ENCODE measurements at places on chromosomes 3 and 15.

- peak; percentile 100 for DNase-seq
These were observed 281.0 kb upstream of the TBL1XR1 start for GRCh38 chr3:177478170-177478867.

GRCh38 chr3:73026111-73026759 is 29.6 kb downstream of the PPP4R2 start:
- no peak for DNase-seq

- DNase-seq = no peak
These were observed 229.3 kb downstream of the TAFA4 start for GRCh38 chr3:68703066-68703465.

DNA sequence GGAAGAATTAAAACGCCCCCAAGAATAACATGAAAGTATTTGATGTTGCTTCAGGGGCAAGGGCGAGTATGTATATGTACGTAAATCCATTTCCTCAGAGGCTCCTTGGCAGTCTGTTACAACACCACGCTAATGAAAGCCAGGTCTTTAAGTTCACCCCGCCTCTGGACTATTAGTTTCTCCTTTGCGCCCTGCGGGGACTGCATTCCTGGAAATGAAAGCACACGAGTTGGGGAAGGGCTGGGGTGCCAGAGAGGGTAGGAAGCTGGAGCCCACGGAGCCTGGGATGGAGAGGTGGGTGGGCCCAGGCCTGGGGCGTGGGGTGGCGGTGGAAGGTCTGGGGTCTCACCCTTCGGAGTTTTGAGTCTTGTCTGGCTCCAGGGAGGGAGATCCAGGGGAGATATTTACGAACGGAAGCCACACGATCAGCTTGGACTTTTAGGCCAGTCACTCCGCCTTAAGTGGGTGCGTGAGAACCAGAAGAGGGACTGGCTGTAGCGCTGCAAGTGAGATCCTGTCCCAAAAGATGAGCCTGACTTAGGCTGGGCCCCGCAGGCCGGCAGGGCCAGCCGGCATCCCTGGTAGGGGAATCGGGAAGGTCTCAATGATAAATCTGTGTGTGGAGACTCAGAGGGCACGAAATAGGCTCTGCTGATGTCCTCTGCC is 1.6 kb upstream of the PLCL2 start:
- no peak for DNase-seq

DNA sequence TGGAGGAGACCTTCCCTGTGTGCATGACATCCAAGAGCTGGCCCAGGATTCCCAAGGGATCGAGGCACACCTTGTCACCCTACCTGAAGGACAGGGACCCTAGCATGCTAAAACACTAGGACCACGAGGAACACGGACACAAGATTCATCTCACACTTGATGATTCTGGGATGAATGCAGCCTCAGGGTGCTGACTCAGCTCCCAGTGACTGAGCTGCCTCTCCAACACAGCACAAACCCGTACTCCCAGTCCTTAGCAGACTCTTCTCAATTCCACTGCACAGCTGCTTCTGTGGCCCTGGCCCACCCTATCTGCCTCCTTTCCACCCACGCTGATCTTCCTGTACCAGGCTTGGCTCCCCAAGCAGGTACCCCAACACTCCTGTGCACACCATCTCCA is 9.1 kb upstream of the OXTR start:
- peak; percentile 24 for DNase-seq

GRCh38 chr3:85603378-85603777 is 644.6 kb downstream of the CADM2 start:
- DNase-seq = no peak

DNA sequence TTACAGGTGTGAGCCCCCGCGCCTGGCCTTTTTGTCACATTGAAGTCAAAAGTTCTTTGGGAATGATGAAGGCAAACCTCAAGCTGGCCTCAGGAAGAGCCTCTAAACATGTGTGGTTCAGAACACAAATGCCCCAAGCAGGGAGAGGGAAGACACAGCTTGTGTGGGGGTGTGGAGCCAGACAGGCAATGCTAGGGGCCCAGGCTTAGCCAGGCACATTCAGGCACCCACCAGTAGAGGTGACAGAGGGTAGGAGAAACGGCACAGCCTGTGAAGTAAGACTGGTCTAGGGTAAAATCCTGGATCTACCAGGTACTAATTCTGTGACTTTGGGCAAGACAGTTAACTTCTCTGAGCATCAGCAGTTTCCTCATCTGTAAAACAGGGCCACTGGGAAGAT is 3.5 kb downstream of the HDC start:
- DNase-seq = no peak

DNA sequence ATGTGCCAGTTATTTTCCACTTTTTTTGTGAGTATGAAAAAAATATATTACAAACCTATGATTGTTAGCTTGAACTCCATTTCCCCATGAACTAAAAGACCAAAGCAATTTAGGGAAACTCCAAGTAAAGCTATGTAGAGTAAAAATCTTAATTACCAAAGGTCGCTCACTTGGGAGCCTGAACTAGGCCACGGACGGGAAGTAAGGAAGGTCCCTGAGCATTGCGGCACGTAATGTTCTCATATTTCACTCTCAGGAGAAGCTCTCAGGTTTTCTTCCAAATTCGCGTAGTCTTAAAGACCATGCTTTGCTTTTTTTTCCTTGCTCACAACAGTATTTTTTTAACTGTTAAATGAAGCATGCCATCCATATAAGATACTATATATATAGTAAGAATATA is 215.3 kb upstream of the RARB start:
- DNase-seq = no peak

DNA sequence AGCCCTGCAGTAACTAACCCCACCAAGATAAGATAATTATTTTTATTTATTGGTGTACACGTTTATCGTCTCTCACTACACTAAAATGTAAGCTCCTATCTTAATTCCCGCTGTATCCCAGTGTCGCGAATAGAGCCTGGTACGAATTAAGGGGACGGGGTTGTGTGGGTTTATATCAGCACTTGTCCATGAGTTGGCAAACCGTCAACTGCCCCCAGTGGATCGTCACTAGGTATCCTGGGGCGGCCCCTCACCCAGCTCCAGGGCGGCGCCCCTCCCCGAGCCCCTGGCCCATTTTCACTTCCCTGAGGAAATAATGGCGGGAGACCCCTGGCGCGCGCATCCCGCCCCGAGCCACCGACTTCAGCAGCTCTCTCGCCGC is 465 bp downstream of the RUVBL1 start:
- DNase-seq = no peak

DNA sequence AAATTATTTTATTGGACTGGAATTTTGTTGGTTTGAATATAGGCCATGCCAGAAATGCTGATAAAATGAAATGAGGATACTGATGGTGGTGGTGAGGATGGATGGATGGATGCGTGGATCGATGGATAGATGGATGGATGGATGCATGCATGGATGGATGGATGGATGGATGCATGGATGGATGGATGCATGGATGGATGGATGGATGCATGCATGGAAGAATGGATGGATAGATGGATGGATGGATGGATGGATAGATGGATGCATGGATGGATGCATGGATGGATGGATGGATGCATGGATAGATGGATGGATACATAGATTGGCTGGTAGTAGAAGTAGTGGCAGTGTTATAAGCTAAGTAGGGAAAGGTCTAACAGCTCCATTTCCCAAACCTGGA is 40.1 kb downstream of the CPN2 start:
- no peak for DNase-seq

- no peak for DNase-seq
These were observed 664.6 kb downstream of the AGBL1 start for GRCh38 chr15:86744198-86744780.

DNA sequence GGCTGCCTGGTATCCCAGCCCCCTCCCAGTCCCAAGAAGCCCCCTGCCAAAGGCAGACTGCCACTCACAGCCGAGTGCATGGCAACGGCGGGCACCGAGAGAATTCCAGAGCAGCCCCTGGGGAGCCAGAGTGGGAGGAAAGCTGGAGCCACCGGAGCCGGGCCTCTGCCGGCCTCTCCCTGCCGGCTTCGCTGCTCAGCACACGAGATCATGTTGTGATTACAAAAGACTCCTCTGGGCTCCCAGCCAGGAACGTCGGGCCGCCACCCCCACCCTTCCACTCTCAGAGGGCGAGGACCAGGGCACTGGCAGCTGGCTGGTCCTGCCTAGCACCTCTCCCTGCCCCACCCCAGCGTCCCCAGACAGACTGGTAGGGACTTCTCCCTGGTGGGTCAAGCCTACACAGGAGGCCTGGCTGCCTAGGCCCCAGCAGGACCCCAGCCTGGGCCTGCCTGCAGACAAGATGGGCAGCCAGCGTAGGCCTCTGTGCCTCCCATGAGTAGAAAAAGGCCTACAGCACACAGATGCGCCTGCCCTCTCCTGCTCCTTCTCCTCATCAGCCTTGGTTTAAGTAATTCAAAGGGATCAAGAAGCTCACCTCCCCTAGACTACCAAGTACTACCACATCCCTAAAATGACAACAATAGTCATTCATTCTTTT is at the start of gene CCDC9B:
Gene CCDC9B (minus strand): TSS at position 200 of the 661 bp plus-strand sequence. CDS start 120 bp downstream, at position 80.
- peak; percentile 84 for DNase-seq

DNA sequence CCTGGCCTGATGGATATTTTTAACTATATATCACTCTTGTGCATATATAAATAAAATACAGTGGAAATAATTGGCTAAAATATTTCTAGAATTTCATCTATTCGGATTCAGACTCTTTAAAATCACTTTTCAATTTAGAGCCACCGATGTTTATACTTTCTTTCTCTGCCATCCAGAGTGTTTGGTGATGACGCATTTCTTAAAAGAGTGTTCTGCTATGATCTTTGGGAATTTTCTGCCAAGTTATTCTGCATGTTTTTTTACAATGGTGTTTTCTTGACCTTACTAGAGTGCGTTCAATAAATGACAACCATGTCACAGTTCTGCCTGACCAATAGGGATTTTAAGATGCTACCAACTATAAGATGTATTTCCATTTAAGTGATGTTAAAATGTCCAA is 30.2 kb downstream of the PPP2R3A start:
- DNase-seq = peak; percentile 70

DNA sequence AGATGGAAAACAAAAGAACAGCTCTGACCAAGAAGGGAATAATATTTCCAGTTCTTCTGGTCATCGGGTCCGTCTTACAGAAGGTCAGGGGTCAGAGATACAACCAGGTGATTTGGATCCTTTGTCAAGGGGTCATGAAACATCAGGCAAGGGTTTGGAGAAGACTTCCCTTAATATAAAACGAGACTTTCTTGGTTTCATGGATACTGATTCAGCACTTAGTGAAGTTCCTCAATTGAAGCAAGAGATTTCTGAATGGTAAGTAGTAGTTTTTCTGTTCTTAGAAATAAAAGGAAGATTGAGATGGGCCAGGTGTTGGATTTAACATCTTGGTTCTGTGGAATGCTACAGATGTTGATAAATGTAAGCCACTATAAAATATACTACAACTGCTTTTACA is 9.5 kb downstream of the MGA start:
- DNase-seq = no peak

DNA sequence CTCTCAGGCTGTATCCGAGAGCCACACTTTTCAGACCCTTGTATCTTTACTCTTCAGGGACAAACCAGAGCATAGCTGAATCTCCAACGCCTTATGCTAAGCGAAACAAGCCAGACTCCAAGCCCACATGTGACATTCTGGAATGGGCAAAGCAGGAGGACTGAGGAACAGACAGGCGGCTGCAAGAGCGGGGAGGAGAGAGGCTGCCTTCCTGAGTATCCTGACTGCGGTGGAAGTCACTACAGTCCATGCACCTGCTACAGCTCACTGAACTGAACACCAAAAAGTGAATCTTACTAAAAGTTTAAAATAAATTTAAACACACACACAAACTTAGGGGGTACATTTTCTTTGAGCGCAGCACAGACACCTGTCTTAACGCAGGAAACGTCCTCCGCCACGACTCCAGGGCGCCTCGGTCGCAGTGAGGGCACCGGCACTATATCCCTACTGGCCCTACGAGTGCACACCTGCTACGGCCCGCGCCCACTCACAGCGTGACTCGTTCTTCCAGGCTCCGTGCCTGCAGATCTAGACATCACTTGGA is 1.4 kb downstream of the CYFIP1 start:
- DNase-seq = no peak

GRCh38 chr3:182979674-182980191 is 605 bp downstream of the DCUN1D1 start:
- peak; percentile 5 for DNase-seq

DNA sequence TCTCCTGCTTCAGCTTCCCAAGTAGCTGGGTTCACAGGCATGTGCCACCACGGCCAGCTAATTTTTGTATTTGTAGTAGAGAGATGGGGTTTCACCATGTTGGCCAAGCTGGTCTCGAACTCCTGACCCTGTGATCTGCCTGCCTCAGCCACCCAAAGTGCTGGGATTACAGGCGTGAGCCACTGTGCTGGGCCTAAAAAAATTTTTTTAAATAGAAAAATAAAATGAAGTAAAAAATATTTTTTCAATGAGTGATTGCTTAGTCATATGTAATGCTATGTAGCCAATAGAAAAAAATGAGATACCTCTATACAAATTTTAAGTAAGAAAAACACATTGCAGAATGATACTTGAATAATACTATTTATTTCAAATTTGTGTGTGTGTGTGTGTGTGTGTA is 27.9 kb upstream of the SLC30A4 start:
- peak; percentile 47 for DNase-seq

GRCh38 chr3:176587089-176587488 is 610.2 kb downstream of the TBL1XR1 start:
- no peak for DNase-seq

DNA sequence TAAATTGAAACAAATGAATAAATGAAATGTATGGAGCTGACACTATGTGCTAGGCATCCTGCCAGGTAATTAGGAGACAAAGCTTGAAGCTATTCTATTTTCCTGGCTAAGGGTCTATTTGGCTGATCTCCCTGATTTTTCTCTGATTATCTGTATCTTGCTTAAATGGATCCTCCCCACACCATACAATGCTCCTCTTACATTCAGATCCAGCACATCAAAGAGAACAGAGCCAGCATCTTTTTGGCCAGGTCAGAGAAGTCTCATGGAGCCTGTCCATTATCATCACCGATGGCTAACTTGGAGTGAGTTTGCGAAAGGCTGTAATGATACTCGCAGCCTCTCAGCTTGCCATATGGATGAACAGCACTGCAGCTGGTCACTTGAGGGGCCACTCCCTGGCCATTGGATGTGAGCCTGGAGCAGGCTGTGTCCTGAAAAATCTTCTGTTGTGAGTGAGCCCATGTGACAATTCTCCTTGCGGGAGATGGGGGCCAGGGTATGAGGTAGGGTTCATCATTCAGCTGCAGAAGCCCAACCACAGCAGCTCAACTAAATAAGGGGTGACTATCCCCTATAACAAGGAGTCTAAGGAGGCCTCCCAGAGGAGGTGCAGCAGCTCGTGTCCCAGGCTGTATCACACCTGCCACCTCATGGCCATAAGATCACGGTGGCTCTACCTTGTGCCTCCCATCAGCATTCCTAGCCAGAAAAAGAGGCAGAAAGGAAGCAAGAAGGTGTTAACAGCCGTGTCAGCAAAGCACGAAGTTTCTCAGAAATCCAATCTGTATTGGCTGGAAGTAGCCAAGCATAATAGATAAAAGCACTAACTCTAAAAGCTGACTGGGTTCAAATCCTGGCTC is 69.3 kb upstream of the ST8SIA2 start:
- DNase-seq = no peak

DNA sequence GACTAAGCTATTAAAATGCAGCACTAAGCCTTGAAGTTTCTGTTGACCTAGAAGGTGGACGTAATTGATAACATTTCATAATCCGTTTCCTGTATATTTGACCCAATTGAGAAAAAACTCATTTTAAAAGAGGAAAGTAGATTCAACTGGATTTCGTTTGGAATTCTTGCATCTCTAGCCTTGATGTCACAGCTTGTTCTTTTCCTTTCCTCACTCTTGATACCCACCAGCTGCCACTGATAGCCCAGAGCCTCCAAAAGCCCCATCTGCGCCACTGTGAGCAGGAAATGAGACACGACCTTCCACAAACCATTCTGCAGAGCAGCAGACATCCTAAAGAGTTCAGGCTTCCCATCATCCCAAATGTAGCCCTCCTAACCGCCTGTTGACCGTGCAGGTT is 61.8 kb downstream of the FOXB1 start:
- no peak for DNase-seq

- no peak for DNase-seq
These were observed 78.7 kb upstream of the TGFBR2 start for GRCh38 chr3:30527720-30528119.
